ENCODE measurements at places on chromosomes 16 and 17.
A peak's percentile ranks its signal among the peaks of the same experiment; 100 is the strongest.

DNA sequence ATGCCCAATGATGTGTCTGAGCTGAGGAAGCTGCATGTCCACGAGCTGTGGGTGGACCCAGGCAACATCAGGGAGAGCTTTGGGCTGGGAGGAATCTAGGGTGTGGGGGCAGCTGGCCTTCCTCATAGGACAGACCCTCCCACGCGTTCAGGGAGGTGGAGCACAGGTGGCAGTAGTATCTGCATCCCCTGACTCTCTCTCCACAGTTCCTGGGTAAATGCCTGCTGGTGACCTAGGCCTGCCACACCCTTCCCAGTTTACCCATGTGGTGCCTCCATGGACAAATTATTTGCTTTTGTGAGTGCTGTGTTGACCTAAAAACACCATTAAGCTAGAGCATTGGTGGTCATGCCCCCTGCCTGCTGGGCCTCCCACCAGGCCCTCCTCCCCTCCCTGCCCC is 3.2 kb downstream of the HBM start:
- DNase-seq: no peak

- no peak for DNase-seq
Measured at GRCh38 chr16:89319886-89320781, 102.6 kb downstream of the ZNF778 start.

GRCh38 chr17:10072556-10073425 is 125.6 kb downstream of the GAS7 start:
- DNase-seq: no peak

DNA sequence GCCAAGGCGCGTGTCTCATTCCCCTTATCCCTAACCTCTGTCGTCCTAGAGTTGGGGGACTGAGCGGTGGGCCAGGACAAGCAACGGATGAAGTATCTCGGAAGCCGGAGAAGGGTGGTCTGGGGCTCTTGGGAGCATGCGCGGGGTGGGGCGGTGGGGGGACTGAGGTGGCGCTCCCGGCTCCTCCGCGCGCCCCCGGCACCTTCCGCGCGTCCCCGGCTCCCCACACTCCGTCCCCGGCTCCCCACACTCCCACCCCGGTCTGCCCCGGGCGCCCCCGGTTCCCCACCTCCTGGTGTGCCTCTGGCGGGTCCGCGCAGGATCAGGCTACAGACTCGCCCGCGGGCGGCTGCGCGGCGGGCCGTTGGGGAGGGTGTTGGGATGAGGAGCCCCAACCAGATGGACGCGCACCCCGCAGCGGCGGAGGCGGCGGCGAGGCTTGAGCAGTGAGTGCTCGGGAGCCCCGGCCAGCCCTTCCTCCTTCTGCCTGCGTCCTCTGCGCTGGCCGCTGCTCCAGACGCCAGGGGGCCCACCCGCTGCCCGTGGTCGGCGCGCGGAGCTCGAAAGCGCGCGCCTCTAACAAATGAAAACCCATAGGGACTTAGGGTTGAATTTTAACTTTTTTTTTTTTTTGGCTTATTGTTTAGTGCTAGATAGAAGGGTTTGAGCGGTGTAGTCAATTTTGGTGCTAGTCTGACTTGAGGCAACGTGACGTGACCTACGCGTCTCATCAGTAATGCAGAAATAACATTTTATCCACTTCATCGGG is 5.6 kb upstream of the CRYM start:
- peak; percentile 29 for DNase-seq

DNA sequence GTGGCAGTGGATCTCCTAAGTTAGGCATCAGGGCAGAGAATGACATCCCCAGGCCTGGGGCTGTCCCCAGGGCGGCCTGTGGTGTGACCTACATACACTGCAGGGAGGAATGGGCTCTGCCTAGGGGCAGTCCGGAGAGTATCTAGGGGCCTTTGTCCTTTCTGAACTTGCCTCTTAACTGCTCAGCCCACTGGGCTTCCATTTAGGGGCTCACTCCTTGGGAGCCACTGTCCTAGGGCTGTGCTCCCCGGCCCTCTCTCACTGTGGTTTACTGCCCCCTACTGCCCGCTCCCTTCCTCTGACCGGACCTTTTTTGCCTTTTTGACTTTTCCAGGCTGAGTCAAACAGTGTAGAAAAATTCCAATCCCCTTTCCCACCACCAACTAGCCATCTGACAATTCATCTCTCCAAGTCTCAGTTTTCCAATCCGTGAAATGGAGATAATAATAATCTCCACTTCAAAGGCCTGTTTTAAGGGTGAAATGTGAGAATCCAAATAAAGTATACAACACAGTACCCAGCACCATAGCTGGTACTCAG is 66.8 kb downstream of the DNAH3 start:
- peak; percentile 8 for DNase-seq

GRCh38 chr16:48197294-48197693 is 41.5 kb upstream of the ABCC12 start:
- DNase-seq: peak; percentile 84

DNA sequence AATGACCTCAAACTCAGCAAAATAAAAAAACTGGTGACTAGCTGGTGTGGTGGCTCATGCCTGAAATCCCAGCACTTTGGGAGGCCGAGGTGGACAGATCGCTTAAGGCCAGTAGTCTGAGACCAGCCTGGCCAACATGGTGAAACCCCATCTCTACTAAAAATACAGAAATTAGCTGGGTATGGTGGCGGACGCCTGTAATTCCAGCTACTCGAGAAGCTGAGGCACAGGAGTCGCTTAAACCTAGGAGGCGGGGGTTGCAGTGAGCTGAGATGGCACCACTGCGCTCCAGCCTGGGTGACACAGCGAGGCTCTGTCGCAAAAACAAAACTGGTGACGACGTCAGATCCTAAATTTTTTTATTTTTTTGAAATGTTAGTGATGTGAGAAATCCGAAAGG is 82.6 kb upstream of the TOB1 start:
- DNase-seq: no peak

DNA sequence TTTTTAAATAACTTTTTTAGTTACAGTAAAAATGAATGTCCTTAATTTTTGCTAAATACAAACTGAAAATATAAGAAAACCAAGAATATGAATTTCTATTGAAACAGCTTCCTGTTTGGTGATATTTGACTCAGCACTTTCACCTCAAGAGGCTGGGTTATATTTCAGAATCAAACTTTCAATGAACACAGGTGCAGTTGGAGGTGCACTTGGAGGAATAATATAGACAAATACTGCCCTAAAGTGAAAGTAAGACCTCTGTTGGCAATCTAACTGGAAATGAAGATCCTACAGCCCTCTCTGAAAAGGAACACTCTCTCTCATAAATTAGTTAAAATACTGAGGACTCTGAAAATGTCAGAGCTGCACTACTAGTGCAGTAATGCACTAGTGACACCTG is 106.2 kb downstream of the BRIP1 start:
- no peak for DNase-seq

DNA sequence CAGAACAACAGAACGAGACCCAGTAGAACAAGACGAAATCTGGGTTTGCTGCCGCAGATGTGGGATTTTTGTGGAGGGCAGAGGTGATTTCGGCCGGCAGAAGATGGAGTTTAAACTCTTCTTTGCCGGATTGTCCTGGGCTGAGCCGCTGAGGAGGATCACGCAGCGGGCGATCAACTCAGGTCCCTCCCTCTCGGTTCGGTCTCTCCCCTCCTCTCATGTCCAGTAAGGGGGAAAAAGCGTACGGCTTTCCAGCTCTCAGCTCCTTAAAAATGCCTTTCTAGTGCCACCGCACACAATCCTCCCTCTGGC is 2.5 kb downstream of the PHF12 start:
- DNase-seq: no peak

- DNase-seq: peak; percentile 17
Measured at GRCh38 chr17:7260651-7261378, 1.5 kb downstream of the CLDN7 start.

DNA sequence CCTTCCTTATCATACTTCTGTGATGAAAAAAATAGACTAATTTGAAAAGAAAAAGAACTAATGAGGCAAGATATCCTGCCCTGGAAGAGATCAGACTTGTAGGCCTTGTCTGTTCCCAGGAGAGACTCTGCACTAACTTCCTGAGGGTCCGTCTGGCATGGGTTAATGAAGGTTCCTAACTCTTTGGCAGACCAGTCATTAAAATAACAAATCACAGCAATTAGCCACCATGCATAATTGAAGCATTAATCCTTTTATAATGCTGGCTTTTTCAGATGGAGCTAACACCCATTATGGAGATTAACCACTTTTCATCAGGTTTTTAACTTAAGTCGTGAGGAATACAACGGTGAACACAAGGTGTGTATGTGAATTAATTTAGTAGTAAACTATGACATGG is 10.4 kb upstream of the KRT10 start:
- DNase-seq: no peak

- no peak for DNase-seq
Measured at GRCh38 chr16:55042556-55043432, 112.1 kb downstream of the IRX5 start.

- no peak for DNase-seq
Measured at GRCh38 chr17:34894964-34895363, 66.3 kb downstream of the CCT6B start.

DNA sequence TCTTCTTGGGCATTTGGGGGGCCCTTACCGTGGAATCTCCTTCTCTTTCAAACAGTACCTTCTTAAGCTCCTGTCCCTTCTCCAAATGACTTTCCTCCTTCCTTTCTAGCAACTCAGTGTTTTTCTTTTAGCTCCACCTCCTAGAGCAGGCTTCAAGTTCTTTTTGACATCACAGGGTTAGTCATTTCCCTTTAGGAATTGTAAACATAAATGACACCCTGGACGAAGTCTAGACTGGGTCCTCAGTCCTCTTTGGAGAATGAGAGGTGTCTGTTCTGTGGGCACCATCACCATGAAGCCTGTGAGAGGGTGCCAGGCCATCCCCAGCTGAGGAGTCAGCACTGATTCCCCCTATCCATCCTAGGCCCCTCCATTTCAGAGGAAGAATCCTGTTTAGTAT is 94.7 kb downstream of the SALL1 start:
- no peak for DNase-seq

DNA sequence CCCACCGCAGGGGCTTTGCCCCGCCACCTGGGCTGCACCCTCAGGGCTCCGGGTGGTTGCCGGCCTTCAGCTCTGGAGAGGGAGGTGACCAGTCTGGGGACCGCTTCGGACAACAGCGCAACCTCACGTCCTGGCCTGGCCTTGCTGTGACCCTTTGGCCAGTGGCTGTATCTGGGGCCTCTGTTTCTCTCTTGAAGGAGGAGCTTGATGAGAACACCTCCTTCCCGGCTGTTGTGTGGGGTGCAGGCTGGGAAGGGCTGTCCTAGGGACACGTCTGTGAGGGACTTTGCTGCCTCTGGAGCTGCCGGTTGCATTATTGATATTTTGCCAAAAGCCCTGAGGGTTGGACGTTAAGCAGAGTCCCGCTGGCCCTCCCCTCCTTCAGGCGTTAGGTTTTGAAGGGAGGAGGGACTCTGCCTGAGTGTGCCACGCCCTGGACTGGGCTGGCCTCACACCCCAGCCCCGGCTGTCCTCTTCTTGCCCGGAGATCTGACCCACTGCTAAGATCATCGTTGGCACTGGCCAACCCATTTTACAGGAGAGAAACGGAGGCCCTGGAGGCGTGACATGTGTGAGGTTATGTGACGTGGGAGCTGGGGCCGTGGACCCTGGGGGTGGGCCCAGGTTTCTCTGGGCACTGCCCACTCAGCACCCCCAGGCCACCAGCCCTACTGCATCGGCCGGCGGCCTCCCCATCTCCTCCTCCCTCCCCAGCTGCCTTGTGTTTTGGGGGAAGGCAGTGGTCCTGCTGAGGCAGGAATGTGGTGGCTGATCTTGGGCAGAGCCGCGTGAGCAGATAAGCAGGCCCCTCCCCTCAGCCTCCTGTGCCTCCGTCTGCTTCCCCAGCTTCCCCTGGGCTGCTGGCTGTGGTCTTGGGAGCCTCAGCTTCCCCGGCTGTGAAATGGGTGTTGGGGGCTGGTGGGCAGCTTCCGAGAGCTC is 8.5 kb downstream of the ZFPM1 start:
- DNase-seq: no peak

DNA sequence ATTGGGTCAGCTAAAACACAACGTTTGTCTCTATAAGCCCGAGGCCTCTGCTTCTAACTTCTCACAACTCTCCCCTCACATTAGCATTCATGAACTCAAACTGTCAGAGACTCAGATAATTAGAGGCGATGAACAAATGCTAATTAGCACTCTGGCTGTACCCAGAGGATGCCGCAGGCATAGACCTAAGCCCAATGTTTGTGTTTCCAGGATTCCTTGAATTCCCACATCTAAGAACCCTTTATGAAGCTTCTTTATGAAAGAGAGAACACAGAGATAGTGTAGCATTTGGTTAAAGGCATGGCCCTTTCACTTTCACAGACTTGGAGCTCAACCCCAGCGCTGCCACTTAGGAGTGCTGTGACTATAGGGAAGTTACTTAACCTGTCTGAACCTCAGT is 512.2 kb downstream of the GRIN2A start:
- no peak for DNase-seq

- no peak for DNase-seq
Measured at GRCh38 chr16:85306071-85306792, 194.0 kb upstream of the CIBAR2 start.

DNA sequence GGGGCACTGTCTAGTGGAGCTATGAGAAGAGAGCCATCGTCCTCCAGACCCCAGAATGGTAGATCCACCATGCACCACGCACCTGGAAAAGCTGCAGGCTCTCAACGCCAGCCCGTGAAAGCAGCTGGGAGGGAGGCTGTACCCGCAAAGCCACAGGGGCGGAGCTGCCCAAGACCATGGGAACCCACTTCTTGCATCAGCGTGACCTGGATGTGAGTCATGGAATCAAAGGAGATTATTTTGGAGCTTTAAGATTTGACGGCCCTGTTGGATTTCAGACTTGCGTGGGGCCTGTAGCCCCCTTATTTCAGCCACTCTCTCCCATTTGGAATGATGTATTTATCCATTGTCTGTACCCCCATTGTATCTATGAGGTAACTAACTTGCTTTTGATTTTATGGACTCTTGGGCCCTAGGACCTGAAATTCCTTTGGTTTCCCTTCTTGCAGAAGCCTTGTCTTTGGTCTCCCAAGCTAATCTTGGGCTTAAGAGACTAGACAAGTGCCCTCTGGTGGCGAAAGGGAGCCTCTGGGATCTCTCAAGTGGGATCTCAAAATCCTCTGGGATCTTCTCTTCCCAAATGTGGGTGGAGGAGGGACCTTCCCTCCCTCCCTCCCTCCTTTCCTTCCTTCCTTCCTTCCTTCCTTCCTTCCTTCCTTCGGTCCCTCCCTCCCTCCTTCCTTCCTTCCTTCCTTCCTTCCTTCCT is 58.2 kb upstream of the HAPSTR1 start:
- peak; percentile 25 for DNase-seq
